ENCODE measurements at places on chromosomes 6 and 20.

DNA sequence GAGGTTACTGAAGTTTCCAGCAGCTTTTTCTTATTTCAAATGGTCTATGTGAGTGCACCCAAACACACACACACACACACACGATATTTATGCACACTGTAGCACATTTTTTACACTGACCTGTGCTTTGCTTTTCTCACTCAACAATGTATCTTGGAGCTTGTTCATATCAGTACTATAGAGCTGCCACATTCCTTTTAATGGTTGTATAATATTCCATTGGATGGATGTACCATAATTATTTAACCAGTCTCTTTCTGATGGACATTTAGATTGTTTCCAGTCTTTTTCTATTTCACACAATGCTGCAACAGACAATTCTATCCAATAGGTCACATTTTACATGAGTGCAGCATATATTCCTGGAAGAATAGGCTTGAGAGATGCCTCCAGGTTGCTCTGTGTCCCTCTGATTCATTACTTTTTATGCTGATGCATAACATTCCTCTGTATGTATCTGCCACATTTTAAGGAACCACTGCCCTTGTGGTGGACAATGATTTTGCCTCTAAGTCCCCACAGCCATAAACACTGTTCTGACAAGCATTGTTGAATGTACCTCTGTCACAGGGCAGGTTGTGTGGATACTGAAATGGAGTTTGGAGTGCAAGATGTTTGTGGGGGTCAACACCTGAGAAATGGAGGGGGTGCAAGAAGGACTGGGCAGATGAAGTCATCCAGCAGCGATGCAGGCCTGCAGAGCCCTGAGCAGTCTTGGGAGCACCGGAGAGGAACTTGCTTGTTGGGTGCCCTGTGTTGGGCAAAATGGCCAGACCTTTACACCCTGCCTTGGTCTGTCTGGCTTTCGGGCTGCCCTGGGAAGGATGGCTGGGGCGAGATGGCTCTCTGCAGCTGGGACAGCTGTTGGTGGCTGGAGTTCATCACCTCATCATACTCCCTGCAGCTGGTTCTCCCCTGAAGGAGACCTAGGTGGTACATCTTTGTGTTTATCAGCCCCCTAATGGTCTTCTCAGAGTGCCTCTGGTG is 13.6 kb downstream of the CEBPB start:
- DNase-seq, result no peak

DNA sequence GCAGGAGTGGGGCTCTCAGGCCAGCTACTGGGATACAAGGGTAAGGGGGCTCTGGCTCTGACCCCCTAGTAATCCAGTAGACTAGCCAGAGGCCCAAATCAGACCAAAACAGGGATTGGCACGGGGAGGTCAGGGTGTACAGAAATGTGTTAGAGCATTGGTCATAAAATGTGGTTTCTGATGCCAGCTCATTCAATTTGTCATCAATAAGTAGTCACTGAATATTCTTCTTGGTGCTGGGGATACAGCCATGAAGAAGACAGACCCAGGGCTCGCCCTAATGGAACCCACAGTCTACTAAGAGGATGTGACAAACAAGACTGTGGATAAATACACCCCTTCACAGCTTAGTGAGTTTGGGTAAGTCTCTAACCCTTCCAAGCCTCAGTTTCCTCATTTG is 11.1 kb downstream of the MAP1LC3A start:
- no peak for DNase-seq

GRCh38 chr6:36697481-36697903 is at the start of gene RAB44:
Gene RAB44 (plus strand): TSS chr6:36697826. CDS start chr6:36704236, 6,410 bp downstream.
- no peak for DNase-seq

GRCh38 chr20:23086931-23087411 is 847 bp upstream of the CD93 start:
- no peak for DNase-seq

DNA sequence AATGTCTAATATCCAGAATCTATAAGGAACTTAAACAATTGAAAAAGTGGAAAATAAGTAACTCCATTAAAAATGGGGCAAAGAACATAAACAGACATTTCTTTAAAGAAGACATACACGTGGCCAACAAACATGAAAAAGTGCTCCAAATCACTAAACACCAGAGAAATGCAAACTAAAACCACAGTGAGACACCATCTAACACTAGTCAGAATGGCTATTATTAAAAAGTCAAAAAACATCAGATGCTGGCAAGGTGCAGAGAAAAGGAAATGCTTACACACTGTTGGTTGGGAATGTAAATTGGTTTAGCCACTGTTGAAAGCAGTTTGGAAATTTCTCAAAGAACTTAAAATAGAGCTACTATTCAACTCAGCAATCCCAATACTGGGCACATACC is 169.2 kb upstream of the MANEA start:
- no peak for DNase-seq

Data from spinal cord (tissue), 10 donors.